ENCODE measurements at places on chromosomes 12 and 14. TPM values are rescaled to one million over a fixed set of nuclear protein-coding genes. Genes with fewer than 3 reads are reported as not detected.

- DNase-seq, result no peak
These were observed 73.8 kb upstream of the PTPRR start for GRCh38 chr12:70994217-70994788.

DNA sequence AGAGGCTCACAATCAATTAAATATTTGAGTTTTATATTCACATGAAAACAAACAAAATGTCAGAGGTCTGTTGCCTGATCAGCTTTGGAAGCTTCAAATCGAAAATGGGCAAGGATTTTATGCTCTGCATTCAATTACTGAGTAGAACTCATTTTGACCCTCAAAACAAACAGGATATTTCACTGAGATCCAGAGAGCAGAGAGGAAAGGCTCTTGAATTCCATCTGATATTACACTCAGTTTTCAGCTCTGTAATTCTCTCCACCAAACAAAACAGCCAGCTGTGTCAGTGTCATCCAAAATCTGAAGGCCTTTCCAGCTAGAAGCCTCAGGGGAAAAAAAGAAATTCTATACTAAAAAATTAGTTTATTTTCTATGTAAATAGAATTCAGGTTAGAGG is 128.6 kb upstream of the FLRT2 start:
- DNase-seq, result no peak

GRCh38 chr12:58629376-58629775 is 290.9 kb downstream of the LRIG3 start:
- no peak for DNase-seq

Gene CLEC4D
- not detected for total RNA-seq

Gene MAP1LC3B2
- 2.1 TPM for total RNA-seq

Gene OR6C2
- total RNA-seq, result not detected
